Stimulated activated CD8-positive, alpha-beta memory T cell treated with anti-CD3 and anti-CD28 coated beads, Interleukin-15, amount 100 ng/mL, for 24 hours (primary cell): ENCODE measurements at places on chromosomes 6 and 20.

GRCh38 chr6:167154895-167155294 lies 2.9 kb downstream of the GPR31 start:
- no peak for DNase-seq

DNA sequence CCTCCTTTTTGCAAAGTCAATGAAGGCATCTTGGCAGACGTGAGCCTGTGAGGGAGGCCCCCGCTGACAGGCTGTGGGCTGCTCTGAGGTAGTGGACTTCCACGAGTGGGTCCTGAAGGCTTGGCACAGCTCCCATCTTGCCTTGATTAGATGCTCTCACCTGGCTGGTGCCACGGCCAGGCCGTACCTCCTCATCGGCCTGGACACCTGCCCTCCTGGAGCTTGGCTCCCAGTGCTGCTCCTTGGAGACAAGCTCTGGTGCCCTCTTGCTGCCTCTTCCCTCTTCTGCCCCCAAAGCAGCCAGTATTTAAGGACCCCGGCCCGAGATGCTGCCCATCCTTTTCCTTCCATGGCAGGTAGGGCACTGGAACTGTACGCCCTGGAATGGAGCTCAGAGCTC lies 93.5 kb downstream of the ERMARD start:
- DNase-seq: no peak

DNA sequence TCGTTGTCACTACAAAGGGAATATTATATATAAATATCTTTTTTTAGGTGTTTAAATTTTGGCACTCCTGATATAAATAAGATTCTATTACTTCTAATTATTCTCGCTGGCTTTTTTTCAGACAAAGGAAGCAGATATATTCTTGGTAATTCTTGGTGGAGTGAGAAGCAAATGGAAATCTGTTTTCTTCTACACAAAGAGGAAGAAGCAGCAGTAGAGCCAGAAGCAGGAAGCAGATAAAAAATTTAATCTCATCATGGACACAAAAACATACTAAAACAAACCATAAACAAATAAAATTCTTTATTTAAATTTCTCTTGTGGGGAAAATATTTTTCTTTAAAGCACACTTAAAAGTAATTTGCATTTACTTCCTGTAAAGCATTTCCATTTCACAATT lies 3.7 kb upstream of the KIAA0319 start:
- DNase-seq: no peak

DNA sequence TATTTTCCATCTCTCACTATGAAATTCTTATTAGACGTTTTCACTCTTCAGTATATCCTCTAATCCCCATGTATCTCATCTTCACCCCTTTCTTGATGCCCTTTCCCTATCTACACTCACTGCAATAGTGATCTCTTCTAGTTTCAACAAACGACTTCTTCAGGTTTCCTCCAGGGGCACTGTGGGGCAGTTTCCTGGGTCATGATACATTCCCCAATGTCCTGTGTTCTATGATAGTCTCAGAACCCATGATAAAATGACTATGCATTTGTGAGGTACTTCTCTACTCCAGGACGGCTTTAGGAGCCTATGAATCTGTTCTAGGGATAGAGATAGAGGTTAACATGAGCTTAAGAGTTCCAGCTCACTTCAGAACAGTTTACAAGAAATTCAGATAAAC lies 183.3 kb downstream of the FOXC1 start:
- no peak for DNase-seq

DNA sequence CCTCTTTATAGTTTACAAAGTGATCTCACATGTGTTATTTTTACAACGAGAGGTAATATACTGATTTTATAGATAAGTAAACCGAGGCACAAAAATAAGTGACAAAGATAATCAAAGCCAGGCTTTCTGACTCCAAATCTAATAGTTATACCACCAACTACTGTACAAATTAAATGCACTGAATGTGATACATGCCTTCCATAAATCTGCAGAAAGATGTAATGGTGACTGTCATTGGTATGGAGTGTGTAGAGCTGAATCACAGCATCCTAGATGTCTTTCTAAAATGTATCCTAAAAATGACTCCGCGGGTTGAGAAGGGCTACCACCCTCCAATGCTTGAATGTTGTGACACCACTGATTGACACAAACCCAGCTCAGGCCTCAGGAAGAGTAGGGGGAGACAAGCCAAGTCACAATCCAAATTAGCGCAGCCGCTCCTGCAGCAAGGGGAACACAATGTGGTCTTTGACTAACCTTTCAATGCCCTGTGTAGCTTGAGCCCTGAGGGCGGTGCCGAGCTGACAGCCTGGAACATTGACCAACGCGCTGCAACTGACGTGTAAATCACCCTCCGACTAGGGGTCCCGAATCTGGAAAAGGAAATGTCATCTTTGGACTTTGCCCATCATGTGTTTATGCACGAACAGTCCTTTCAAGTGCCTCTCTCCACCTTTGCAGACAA lies 136.8 kb downstream of the OLIG3 start:
- no peak for DNase-seq

DNA sequence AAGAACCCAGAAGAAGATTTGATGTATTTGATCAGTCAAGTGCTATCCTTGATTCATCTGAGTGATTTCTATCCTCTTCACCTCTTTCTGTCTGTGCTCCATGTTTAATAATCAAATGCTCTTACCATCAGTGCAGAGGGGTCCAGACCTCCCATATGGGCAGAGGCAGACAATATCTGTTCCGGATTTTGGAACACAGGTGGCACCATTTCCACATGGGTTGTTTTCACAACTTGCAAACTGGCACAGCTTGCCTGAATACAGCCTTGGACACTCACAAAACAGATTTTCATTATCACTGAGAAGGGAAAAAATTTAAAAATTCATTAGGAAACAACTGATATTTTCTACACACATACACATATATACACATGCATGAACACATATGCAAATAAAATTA lies 228.5 kb downstream of the PHF3 start:
- no peak for DNase-seq

DNA sequence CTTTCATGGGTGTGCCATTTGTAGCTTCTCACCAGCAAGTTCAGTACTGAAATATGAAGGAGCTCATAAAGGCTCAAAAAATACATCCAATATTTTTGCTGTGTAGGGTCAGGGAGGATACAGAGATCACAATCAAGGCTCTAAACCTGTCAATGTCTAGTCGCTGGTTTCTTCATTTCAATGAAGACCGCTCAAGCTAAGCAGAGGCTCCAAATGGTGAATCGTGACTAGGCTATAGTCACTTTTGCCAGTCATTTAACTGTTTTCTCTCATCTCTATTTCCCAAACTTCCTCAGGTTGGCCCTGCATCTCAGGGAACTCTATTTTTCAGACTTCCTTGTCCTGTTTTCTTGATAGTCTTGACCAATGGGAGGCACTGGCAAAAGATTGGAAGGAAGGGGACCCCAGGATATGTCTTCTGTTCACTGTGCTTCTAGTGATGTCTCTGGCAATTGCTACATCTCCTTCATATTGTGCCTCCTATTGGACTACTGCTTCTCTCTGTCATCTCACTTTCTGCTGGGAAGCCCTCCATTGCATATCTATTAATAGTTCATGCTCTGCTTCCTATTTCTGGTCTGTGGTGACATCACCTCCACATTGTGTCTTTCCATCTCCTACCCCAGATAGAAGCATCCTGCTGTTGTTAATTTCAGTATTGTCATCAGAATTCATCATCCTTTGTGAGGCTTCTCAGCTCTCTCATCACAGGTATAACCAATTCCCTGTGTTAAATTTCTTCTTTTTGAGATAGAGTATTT lies 87.7 kb upstream of the FAM184A start:
- DNase-seq: no peak

GRCh38 chr6:24228681-24229255 lies 102.8 kb downstream of the NRSN1 start:
- DNase-seq: no peak

DNA sequence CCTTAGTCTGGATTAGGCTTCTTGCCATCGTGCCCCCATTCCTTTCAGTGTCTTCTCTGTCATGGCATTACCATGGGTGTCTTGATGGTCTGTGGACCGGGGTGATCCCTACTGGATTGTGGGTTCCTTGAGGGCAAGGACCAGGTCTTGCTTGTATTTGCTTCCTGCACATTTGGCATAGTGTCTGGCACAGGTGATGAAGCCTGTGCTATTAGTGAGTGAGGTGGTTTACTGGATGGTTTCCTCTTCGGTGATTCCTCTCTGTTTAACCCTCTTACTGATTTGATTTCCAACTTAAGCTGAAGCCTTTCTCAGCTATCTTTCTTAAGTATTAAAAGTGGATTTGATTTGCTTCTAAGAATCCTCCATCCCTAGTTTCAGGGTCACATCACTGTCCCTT lies 162.3 kb downstream of the GRM1 start:
- no peak for DNase-seq

GRCh38 chr6:67131827-67132226 lies 1424.8 kb upstream of the EYS start:
- no peak for DNase-seq

DNA sequence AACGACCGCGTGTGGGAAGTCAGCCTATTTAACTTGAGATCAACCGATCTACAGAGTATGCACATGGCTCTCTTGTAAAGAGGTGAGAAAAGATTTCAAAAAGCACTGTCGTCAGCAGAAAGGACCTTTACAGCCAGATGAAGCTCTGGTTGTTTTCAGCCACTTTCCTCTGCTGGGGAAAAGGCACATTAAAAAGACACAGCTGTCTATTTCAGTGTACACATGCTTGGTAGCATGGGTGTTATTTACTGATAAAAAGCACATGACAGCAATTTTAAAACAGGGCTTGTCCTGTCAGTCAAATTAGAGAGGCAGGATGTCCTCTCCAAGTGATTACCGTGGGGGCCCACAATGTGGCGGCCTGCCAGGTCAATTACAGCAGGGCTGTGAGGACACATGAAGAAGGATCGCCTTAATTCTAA lies 188.9 kb downstream of the PRKN start:
- no peak for DNase-seq

DNA sequence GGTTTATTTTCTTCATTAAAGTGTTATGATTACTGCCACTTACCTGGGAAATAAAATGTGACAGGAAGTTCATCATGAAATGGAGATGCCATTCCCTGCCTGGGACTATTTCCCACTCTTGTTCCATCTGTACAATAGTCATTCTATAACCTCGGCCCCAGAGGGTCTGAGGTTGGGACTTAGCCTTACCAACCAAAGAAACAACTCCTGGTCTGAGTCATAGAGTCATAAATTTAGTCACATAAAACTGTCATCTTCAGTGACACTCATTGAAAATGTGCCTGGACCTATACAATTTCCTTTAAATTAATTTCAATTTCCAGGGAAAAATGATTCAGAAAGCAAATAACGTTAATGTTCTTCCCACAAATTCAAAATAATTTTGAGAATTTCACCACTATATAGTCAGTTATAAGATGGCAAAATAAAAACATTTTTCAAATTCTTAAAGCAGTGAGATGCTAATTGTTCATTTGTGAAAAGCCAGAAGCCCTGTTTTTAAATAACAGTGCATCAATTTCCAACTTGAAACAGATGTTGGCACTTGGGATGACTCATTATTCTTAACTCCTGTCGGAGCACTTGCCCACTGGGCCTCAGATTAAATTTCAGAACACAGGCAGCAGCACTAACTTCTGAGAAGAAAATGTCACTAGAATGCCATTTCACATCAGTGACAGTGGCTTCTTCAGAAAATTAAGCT lies 201.2 kb upstream of the SMLR1 start:
- no peak for DNase-seq

DNA sequence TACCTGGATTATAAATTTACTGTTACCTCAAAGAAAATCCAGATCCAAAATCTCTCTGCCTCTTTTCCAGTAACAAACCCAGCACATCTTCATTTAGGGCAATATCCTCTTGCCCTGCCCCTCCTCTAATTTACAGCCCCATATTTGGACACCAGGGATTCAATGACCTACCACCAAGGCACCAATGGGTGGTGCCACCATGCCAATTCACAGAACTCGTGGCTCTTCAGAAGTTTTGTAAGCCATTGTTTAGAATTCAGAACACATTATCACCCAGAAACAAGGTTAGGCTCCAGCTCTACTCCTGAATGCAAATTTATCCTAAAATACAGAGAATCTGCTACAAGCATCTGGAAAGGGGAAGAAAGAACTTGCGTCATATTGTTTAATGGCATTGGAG lies 67.8 kb upstream of the SASH1 start:
- no peak for DNase-seq

DNA sequence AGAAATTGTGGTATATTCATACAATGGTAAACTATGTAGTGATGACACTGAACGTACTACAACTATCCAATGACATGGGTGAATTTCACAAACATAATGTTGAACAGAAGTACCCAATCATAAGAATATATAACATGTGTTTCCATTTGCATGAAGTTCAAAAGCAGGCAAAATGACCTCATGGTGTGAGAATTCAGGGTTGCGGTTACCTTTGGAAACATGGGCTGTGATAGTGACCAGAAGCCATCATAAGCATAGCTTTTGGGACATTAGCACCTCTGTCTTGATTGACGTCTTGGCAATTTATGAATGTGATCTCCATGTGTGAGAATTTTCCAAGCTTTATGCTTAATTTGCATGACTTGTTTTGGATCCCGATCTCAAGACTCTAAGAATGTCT lies 500.1 kb upstream of the JAG1 start:
- no peak for DNase-seq

GRCh38 chr20:51871943-51872342 lies 69.6 kb upstream of the SALL4 start:
- DNase-seq: no peak

DNA sequence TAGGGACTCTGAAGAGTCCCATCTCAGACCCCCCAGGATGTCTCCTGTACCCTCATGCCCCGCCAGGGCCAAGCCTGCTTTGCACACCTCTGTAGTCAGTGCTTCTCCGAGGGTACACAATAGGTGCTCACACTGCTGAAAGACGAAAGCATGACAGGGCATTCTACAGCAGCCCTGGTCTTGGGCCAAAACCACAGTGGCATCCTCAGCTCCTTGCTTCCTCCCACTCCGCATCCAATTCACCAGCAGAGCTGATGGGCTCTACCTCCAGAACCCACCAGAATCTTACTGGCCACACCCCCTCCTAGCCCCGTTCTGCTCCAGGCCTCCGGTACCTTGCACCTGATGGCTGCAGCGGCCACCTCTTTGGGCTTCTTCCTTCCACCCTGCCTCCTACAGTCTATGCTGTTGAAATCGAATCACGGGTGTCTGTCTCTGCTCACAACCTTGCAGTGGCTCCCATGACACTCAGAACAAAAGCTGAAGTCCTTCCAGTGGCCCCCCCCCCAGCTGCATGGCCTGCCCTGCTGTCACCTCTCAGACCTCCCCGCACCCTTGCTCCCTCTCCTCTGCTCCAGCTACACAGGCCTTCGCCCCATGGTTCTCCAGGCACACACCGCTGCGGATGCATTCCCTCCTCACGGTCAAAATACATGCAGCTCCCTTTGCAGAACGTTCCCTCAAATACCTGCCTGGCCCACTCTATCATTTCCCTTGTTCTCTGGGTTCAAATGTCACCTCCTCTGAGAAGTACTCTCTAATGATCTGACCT lies 1.2 kb downstream of the ANGPT4 start:
- no peak for DNase-seq

GRCh38 chr20:36950414-36951197 lies 902 bp downstream of the SAMHD1 start:
- peak; percentile 12 for DNase-seq
